Suprapubic skin (tissue), 4 donors: ENCODE measurements at places on chromosomes 2 and 18. TPM values are rescaled to one million over a fixed set of nuclear protein-coding genes. Genes with fewer than 3 reads are reported as not detected.

DNA sequence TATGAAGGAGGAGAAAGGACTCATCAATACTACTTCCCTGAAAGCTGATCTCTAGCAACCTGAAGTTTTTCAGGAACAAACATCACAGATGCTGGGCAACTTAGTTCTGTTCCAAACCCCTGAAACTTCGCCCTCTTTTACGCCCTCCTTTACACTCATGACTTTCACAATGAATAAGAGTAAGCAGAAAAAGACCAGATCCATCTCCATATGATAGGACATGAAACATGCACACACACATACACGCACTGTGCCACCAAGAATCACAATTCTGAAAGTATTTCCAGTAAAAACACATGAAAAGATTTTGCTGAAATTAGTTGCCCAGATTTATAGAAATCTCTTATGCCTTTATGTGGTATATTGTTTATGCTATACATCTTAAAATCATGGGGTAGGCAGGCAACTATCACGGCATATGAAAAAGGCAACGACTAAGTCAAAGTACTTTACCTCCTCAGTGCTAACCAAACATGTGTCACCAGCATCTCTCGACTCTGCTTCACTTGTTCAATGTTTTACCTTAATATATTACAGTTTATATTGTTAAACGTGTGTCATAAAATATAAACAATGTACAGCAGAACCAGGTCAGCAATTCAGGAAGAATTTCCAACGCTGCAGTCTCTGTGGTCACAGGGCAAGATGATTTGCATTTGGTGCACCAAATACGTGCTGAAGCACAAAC is 47.8 kb downstream of the NHEJ1 start:
- H3K4me3 ChIP-seq: no peak overlapping the region
- H3K4me1 ChIP-seq: peaks cover 12% of the 10 kb centered on the region
- H3K36me3 ChIP-seq: peaks cover 3% of the 10 kb centered on the region
- H3K27me3 ChIP-seq: no peaks in the 10 kb centered on the region
- H3K27ac ChIP-seq: no peak overlapping the region

DNA sequence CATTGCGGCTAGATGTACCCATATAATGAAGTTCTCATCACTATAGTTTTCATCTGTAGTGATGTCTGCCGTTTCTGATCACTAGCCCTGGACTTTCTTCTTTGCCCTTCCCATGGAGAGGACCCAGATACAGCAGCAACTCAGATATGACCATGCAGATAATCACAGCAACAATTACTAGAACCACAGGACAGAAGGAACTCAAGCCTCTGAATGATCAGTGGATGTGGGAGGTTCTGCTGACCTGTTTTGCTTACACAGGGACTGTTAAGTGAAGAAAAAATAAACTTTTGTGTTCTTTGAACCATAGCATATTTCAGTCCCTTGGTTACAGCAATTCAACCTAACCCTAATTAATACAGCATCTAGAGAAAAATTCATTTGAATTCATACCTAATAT is 62.7 kb downstream of the ACVR1 start:
- no peak overlapping the region for H3K27ac ChIP-seq
- DNase-seq: no peak

DNA sequence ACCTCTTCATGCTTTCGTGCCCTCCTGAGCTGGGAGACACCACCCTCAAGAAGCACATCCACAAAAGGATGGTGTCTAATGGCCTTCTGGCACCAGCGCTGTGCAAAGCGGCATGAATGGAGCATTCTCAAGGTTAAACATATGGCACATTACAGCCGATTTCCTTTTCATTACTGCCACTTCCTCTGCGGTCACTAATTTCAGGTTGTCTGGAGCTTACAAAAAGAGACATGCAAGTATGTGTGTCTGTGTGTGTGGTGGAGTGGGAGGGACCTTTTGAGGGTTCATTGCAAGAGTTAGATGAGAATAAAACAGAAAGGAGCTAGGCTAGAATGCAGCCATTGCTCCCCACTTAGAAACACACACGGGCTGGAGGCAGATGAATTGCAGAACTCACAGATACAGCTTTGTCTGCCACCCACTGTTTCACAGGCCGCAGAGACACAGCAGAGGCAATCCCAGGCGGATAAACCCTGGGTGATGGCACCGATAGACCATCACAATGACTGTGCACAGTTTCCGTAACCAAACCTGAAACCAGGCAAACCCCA is 76.0 kb downstream of the TGIF1 start:
- no peaks in the 10 kb centered on the region for H3K27me3 ChIP-seq
- no peaks in the 10 kb centered on the region for H3K36me3 ChIP-seq
- H3K27ac ChIP-seq: peak overlapping the region; percentile 30
- DNase-seq: no peak
- H3K4me1 ChIP-seq: no peaks in the 10 kb centered on the region

The CYP27A1 gene
- total RNA-seq: 22.3 TPM

The DNAJC5G gene
- total RNA-seq: not detected

DNA sequence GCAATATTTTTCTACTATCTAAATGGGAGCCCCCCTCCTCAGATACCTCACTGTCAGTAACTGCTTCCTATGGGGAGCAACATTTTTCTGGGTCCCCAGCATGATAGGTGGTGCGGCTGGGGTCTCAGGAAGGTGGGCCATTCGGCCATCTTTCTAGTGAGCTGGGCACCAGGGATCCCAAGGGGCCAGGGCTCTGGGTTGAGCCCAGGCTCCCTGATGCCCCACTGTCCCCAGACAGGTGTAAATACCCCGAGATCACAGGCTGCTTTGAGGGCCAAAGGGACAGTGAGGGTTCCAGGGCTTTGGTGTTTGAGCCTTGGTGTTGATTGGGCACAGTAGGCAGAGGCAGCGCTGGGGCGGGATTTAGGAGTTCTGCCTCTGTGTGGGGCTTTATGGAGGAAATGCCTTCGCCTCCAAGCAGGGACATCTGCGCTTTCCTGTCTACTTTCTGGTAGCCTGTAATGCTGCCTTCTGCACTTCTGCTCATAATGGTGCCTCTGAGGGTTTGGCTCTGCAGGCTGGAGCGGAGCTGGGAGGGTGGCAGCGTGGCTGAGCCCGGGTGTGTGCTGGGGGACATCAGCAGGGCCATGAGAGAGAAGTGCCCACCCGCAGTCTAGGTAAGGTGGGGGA is 5.3 kb downstream of the ITM2C start:
- DNase-seq: peak; percentile 70
- H3K4me3 ChIP-seq: no peak overlapping the region
- H3K36me3 ChIP-seq: no peaks in the 10 kb centered on the region

- H3K27me3 ChIP-seq: no peaks in the 10 kb centered on the region
- H3K36me3 ChIP-seq: no peaks in the 10 kb centered on the region
- no peak overlapping the region for H3K27ac ChIP-seq
Measured at GRCh38 chr18:24663026-24663425, 202.6 kb downstream of the HRH4 start.
